ENCODE measurements at places on chromosomes 11 and 22. TPM values are rescaled to one million over a fixed set of nuclear protein-coding genes. Genes with fewer than 3 reads are reported as not detected.

GRCh38 chr11:68457898-68458249, 2.7 kb upstream of the PPP6R3 start:
- no peak for DNase-seq

The NPAS4 gene
- not detected for total RNA-seq

GRCh38 chr11:115164774-115165173, 339.4 kb downstream of the CADM1 start:
- no peak for DNase-seq

DNA sequence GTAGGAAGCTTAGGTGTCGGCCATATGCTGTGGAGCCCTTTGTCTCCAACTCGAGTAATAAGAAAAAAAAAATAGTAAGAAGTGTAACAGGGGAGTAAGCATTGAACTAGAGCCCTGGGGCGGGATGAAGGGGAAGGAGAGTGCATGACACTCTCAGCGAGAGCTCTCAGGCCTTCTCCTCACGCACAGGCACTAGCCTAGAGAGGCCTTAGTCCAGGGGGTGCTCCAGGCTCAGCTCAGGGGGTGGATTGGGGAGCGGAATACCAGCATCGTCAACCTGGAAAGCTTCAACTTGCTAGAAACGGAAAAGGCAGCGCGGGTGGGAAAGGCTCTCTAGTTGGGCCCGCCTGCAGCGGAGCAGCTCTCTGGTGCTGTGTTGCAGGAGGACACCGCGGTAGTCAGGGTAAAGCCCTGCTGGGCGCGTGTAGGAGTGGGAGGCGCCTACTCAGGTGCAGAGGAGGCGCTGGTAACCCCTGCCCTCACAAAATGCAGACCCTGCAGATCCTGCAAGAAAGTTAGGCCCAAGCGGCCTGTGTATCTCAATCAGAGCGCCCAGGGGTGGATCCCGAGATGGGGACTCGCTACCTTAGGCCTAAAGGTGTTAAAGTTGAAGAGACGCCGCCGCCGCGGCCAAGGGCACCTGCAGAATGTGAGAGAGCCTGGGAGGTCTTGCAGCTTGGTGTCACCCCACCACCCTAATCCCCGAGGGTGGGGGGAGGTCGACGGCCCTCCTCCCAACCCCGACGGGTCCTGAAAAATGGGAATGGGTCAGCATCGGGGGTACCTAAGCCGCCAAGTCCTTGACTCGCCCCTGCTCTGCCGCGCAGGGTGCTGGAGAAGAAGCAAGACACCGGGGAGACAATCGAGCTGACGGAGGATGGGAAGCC, 2.8 kb downstream of the SLC17A6 start:
- DNase-seq: no peak

The MUC5AC gene
- total RNA-seq: under 0.01 TPM

The MUC6 gene
- under 0.01 TPM for total RNA-seq

All from hematopoietic multipotent progenitor cell (in vitro differentiated cells).